ENCODE measurements at places on chromosomes 12 and 14.

- no peak for DNase-seq
Observed at GRCh38 chr14:60188115-60188514, 22.9 kb upstream of the DHRS7 start.

GRCh38 chr14:68663385-68664076, 129.3 kb downstream of the ZFP36L1 start:
- peak; percentile 36 for DNase-seq

GRCh38 chr12:115245020-115245419, 561.0 kb upstream of the TBX3 start:
- DNase-seq, result no peak

DNA sequence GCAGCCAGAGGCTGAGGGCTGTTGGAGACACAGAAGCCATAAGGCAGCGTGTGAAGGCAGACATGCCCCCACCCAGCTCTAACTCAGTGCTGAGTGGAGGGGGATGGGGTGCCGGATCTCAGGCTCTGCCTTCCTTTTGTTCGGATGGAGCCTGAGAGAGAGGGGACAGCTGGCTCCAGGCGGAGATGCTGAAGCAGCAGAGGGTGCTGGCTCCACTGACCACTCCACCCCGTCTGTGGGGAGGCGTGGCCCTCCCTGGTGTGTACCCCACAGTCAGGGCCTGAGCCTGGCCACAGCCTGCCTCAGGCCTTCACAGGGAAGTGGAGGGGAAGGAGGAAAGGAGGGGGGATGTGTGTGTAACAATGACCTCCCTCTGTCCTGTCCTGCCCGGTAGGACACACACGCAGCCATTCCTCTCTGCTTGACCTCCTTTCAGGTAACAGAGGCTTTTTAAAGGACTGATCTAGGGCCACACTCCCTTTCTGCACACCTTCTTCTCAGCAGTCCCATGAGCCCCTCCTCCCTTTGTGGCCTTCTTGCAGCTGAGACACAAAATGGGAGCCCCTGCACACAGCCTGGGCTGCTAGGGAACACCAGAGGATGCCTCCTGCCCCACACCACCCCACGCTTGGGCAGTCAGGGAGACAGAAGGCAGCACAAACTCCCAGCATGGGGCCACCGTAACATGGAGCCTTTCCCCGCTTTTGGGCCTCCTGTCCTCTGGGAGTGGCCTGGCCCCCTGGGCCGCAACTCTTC, 9.6 kb upstream of the ENDOU start:
- no peak for DNase-seq

GRCh38 chr12:21942377-21942703, 1.1 kb upstream of the ABCC9 start:
- DNase-seq, result no peak

GRCh38 chr12:119468296-119468695, 125.3 kb upstream of the TMEM233 start:
- no peak for DNase-seq

DNA sequence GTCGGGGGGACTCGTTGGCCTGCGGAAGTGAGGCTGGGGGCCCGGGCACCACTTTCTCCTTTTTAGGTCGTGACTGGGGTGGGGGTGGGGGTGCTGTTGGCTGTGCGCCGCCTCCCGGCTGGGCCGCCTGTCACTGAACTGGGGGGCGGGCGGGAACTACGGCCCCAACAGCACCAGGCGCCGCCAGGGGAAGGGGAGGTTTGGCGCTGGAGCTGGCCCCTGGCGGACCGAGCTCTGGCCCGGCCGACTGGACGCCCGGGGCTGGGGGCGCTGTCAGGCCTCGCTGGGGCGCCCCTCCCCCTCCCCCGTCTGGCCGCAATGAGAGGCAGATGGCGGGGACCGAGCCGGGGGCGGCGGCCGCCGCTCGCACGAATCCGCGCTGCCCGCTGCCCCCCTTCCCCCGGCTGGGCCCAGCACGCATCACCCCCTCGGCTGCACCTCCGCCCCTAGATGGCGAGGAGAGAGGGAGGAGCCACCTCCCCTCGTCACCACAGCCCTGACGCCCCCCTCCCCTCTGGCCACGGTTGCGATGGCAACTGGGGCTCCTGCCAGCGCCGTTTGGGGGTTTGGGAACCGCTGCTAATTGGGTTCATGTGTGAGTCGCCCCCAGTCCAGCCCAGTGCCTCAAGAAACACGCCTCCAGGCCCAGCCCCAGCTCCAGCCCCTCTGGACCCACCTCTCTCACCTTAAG, 723 bp downstream of the NFATC4 start:
- DNase-seq, result no peak

DNA sequence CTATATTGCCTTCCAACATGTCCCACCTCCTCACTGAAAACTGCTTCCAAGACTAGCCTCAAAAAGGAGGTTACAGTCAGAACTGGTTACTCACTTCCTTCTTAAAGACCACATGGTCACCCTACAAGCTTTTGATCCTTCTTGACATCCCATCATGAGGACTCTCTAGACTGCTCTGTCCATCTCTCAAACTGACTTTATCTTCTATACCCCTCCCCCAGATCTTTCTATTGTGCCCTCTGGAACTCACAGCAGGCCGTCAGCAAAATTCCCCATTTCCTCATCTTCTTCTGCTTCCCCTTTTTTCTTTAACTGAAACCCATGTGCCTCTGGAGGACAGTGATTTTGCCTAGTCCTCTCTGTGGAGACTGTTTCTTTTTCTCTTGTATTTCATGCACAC, 18.1 kb upstream of the IGF1 start:
- no peak for DNase-seq
